ENCODE measurements at places on chromosomes 1 and 21. TPM values are rescaled to one million over a fixed set of nuclear protein-coding genes. Genes with fewer than 3 reads are reported as not detected.

DNA sequence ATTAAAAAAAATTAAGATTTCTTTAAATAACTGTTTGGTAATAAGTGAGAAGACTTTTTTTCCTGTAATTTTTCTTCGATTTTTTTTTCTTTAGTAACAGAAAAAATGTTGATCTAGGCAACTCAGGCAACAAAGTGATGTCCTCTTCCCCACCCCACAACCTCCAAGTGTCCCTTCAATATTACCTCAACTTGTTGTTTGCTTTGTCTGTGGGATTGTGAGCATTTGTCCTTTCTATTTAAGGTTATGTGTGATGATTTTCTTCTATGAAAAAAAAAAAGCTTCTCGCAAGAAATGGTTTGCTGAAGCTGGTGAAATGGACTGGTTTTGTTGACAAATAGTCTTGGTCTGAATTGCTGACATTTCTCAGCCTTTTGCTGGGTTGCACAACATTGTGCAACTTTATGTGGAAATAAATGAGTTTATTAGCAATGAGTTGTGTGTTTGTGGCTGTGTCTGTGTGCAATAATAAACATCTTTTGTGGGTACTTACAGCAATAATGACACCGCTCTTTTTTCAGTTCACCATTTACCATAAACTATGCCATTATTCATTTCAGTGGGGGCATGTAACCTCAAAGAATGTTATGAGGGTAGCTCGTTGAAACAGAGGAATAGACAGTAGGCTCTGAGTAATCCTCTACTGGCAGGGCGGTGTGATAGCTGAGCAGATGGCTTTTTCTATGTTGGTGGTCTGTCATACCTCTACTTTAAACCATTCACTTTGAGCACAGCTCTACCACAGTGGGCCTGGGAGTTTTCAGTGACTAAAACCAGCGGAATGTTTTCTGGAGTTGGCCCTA lies 218.4 kb downstream of the HLX start:
- no peak for DNase-seq

GRCh38 chr1:34379911-34380310 lies 203.2 kb downstream of the C1orf94 start:
- no peak for DNase-seq

The NPHS2 gene
- total RNA-seq: not detected

DNA sequence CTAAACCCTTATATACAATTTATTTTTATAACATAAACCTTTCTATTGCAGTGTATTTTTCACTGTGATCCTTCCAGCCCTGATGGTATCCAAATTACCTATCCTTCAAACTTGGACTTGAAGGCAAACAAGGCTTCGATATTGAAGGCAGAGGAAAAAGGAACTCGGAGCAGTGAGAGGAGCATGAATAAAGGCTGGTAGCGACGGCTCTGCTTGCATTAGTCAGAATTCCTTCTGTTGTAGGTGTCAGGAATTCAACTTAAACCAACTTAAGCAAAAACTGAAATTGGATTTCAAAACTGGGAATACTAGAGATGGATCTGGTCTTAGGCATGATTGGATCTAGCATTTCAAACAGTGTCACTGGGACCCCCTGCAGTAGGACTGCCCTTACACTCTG lies 17.8 kb upstream of the SSX2IP start:
- no peak for DNase-seq

The DEPDC1 gene
- 0.24 TPM for total RNA-seq

- no peak for DNase-seq
Measured at GRCh38 chr1:45669859-45670655, 16.3 kb downstream of the GPBP1L1 start.

DNA sequence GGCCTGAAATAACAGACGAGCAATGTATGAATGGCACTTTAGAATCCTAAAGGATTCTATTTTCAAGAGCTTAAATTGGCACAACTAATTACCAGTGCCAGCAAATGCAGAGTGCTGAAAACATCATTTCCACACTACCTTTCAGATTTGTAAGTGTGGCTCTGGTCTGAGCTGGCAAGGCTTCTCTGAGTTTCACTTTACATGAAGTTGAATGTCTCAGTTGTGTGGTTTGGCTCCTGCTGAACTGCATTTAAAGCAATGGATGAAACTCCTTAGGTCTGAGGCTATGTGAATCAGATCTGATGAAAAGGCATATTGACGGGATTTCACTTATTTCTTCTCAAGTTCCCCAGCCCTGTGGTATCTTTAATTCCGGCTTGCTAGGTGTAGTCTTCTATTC lies 114.8 kb upstream of the PTGFR start:
- DNase-seq: no peak

The SPRR1A gene
- not detected for total RNA-seq

- no peak for DNase-seq
Measured at GRCh38 chr1:163227126-163227525, 24.4 kb upstream of the RGS5 start.

GRCh38 chr21:44495611-44496563 lies 40.6 kb downstream of the LRRC3 start:
- no peak for DNase-seq

- no peak for DNase-seq
Measured at GRCh38 chr1:26824731-26825130, 1.8 kb upstream of the ZDHHC18 start.

The RNF186 gene
- not detected for total RNA-seq

- no peak for DNase-seq
Measured at GRCh38 chr1:93483606-93484005, 35.7 kb downstream of the FNBP1L start.

GRCh38 chr1:43054961-43055360 lies 96.3 kb upstream of the SLC2A1 start:
- no peak for DNase-seq

The RGSL1 gene
- total RNA-seq: not detected

The LCE2D gene
- total RNA-seq: not detected

DNA sequence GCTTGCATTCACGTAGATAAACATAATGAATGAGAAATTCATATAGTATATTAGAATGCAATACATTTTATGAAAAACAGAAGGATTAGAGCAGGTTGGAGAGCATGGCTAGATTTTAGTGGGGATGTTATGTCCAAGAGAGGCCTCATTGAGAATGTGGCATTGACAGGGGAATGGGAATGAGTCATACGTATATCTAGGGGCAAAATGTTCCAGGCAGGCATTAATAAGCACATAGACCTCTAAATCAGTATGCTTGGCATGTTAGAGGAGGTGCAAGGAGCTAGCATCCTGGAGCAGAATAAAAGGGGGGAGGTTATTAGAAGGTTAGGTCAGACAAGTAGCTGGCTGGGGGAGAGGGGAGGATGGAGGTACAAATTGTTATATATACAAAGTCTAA lies 93.0 kb downstream of the USH2A start:
- DNase-seq: no peak

DNA sequence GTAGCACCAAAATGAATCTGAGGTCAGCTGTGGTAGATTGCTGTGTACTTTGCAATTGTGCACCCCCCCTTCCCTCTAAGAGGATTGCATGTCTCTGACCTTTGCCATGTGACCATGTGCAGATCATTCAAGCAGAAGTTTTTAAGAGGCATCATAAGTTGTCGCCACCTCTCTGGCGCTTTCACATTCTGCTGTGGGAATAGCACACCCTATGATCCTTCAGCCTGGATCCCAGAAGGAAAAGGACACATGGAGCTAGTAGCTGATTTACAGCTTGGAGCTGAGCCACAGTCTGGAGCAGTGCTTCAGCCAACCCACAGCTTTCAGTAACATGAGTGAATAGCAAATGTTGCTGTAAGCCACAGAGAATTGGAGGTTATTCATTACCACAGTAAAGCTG lies 158.5 kb downstream of the TSEN15 start:
- DNase-seq: no peak

DNA sequence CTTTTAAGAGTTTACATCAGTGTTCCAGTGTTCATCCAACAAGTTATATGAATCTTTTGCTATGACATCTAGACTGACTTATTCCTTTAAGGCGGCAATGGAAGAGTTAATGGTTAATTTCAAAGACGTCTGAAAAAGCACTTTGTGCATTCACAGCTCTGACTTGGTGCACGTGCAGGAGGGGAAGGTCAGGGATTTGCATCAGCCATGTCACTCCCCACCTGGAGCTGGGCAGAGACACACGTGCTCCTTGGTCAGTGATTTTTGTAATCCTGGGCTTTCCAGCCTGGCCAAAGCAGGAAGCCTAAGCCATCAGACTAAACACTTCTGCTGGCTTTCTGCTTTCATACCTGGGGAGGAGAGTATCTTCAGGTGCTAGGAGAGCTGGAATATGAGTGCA lies 96.3 kb downstream of the ST3GAL3 start:
- DNase-seq: no peak

DNA sequence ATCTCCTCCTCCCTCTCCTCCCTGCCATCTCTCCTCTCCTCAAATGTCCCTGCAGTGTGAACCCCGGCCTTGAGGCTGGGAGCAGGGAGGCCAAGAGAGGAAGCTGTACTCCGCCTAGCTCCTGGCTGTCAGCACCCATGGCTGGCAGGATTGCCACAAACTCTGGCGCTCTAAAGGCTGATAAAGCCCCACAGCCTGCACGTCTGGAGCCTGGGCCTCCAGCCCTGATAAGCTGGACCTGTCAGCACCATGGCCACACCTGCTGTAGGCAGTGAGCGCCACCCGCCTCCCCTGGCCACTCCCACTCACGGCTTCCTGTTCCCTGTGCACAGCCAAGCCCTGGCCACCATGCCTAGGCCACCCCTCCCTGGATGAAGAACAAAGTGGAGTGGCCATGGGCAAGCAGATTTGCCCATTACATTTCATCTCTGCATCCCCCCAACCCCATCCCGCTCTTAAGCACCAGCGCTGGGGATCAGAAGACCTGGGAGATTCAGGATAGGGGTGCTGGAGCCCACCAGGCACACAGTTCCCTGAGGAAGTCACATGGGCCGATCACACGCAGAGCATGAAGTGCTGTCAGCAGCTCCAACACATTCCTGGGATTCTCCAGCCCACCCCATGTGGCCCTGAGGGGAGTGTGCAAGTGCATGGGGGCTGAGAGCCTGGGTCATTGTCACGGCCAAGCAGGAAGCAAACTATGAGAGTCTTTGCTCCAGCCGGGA lies 24.2 kb upstream of the NPPB start:
- no peak for DNase-seq

Measured in naive thymus-derived CD4-positive, alpha-beta T cell (primary cell).